Calu3 (cell line): ENCODE measurements at places on chromosomes 7 and 10. TPM values are rescaled to one million over a fixed set of nuclear protein-coding genes. Genes with fewer than 3 reads are reported as not detected.

- no peak overlapping the region for H3K4me3 ChIP-seq
- no peak for DNase-seq
- peaks cover 22% of the 10 kb centered on the region for H3K27me3 ChIP-seq
- no peaks in the 10 kb centered on the region for H3K4me1 ChIP-seq
- H3K27ac ChIP-seq: no peak overlapping the region
These were observed 54.7 kb downstream of the EMX2 start for GRCh38 chr10:117597216-117597615.

- no peak overlapping the region for H3K27ac ChIP-seq
- peaks cover 48% of the 10 kb centered on the region for H3K27me3 ChIP-seq
- no peaks in the 10 kb centered on the region for H3K4me1 ChIP-seq
- DNase-seq: no peak
- H3K4me3 ChIP-seq: no peak overlapping the region
These were observed 7.0 kb downstream of the KCNK18 start for GRCh38 chr10:117204316-117204715.

DNA sequence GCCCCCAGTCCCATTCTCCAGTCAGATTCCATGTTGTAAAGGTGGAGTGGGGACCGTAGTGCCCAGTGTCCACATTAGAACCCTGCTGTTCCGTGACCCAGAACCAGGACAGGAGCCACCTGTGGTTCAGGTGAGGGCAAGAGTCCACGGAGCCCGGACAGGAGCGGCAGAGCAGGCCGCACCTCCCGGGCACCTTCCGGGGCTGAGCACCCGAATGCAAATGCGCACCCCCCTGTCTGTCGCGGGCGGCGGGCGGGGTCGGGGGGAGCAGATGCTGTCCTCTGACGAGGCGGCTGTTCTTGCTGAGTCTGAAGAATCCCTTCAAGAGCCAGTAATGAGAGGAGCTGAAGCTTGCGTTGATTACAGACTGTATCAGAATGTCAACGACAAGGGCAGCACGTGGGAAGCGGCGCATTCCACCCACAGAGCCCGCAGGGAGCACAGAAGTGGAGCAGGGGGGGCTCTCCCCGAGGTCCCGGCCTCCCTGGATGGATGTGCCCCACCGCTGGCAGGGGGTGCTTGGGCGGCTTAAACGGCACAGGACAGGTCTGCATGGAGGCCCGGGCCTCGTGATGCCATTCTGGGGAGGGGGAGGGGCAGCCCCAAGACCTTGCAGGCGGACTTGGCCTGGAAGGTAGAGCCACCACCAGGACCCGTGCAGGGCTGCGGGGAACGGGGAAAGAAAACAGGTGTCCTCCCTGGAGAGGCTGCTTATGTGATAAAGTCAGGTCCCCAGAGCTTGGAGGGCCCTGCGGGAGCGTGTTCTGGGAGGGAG, 407.5 kb upstream of the RNF32 start:
- H3K4me3 ChIP-seq: no peak overlapping the region
- no peak overlapping the region for H3K27ac ChIP-seq
- H3K36me3 ChIP-seq: no peaks in the 10 kb centered on the region
- no peak for DNase-seq
- peaks cover 36% of the 10 kb centered on the region for H3K27me3 ChIP-seq
- H3K4me1 ChIP-seq: no peaks in the 10 kb centered on the region

GRCh38 chr7:29482056-29482455, 81.6 kb upstream of the PRR15 start:
- no peak for DNase-seq
- no peaks in the 10 kb centered on the region for H3K36me3 ChIP-seq
- H3K4me1 ChIP-seq: no peaks in the 10 kb centered on the region
- H3K27ac ChIP-seq: no peak overlapping the region
- no peak overlapping the region for H3K4me3 ChIP-seq

DNA sequence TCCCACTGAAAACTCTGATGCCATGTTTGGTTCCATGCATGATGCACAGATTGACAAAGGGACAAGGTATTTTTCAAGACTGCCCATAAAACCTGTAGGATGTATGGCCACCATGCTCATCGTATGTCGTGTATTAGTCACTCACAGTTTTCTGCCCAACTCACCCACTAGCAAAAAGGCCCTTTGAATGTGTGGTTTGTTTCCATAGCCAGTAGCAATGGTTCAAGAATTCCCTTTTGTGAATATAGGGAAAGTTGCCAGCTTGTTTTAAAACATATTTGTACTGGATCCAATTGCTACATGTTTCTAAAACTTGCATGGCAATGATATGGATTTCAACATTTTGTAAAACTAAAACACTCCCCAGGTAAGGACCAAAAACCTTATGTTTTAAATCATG, 280.9 kb upstream of the YAE1 start:
- no peak overlapping the region for H3K27ac ChIP-seq
- no peaks in the 10 kb centered on the region for H3K36me3 ChIP-seq
- peaks cover 84% of the 10 kb centered on the region for H3K27me3 ChIP-seq
- no peak for DNase-seq

GRCh38 chr10:79268161-79268601, 79.1 kb upstream of the PPIF start:
- no peak overlapping the region for H3K4me3 ChIP-seq
- peaks cover 23% of the 10 kb centered on the region for H3K4me1 ChIP-seq
- peak overlapping the region; percentile 41 for H3K27ac ChIP-seq
- no peaks in the 10 kb centered on the region for H3K27me3 ChIP-seq
- no peak for DNase-seq
- peaks cover 15% of the 10 kb centered on the region for H3K36me3 ChIP-seq

The HOXA6 gene
- total RNA-seq: 11.4 and 12.4 TPM in 2 replicates
